ENCODE measurements at places on chromosomes 13 and 19.
A peak's percentile ranks its signal among the peaks of the same experiment; 100 is the strongest.

DNA sequence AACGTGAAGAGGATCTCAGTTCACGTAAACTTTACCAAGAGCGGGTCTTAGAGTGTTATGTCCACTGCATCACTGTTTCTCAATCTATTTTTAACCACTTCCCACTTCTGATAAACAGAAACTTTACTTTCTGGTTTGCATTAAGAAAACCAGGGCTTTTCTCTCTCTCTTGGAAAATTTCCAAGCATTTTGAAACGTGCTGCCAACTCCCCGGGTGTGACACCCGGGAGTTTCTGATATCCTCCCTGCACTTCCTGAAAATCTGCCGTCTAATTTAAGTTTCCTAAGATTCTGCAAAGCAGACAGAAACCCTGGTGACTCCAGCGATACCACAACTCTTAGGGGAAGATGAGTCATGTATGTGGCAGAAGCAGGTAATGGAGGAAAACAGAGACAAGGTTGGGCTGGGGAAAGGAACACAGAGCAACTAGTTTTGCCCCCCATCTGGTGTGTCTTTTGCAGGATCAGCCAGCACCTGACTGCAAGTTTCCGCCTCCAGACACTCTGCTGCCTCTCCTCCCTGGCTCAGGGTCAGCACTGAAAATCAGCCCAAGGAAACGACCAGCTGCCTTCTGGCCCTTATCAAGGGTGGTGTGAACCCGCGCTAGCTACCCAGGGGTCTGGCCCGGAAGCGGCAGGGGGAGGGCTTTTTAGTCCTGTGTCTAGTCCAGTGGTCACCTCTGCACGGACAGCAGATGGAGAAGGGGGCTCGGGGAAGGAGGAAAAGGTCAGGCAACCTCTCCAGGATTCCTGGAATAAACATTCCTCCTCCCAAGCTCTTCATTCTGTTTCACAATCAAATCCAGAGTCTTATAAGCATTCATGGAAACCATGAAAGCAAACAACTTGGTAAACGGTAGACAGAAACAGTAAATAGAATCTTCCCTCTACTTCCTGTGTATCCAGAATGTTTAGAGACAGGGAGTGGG, 11.3 kb upstream of the FFAR2 start:
- DNase-seq: peak; percentile 70

- no peak for DNase-seq
Measured at GRCh38 chr19:11096210-11096841, 7.1 kb downstream of the LDLR start.

DNA sequence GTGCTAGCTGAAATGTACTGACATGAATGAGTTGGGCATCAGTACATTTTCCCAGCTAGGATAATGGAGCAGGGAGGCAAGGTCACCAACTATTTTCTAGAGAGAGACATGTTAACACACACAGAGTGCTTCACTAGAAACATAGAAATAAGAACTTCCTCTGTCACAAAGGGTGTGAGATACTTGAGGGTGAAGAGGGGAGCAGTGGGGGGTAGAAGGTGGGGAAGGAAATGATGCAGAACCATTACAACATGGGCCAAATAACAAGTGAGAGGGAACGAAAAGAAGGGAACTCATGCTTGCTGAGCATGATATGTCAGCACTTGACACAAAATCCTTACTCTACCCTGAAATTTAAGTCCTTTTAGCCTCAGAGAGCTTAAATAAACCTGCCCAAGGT, 87.8 kb upstream of the RFC3 start:
- DNase-seq: no peak

DNA sequence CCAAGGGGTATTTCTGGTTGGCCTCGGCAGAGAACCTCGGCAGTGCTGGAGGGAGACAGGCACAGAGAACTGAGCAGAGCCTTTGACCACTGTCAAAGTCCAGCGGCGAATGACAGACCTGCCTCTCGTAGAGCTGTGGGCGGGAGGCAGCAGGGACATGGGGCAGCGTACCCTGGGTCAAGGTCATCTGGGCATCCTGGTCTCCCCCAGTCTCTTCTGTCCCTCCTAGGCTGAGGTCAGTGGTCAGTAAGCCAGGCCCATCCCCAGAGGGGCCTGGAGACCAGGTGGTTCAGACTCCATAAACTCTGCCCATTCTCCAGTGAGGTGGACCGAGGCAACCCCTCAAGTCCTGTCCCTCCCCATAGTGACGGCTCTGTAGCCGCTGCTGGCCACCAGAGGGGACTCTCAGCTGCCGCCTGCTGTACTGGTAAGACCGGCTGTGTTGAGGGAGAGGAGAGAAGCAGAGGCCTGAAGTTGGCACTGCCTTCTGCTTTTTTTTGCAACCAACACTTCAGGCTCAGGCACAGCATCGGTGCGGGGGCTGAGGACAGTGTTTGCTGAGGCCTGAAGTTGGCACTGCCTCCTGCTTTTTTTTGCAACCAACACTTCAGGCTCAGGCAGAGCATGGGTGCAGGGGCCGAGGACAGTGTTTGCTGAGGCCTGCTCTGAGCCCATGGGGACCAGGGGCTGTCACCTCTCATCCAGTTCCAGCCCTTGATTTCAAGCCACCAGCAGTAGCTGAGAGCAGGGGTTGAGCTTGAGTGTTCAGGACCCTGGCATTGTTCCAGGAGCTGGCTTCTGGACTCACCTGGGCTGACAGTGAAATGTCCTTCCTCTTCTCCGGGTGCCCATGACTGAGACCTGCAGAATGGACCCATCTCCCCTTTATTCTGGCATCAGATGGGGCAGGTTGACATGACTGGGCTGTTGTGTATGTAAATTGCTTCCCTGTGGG, at the start of gene PGLYRP2:
PGLYRP2 (minus strand) TSS at position 111 of the 955 bp plus-strand sequence. CDS start 130 bp downstream, outside the sequence.
- no peak for DNase-seq
